AG08395 (cell line): ENCODE measurements at places on chromosomes 3 and 15.
A peak's percentile ranks its signal among the peaks of the same experiment; 100 is the strongest.

DNA sequence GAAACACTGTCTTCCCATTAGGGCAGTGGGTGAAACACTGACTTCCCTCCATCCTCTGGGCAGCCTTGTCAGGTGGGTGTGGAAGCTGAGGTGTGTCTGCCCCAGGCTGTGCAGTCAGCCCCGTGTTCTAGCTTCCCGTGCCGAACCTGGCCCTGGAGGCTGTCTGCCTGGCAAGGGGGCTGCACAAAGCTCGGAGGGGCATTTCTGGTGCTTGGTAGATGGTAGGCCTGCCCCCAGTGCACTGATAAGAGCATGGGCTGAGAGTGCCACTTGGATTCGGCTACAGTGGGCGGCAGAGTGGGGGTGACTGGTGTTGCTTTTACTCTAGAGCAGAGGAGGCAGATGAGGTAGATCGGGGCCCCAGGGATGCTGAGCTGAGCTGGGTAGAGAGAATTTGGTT is 21.3 kb downstream of the IGF1R start:
- no peak for DNase-seq

- no peak for DNase-seq
These were observed 40.0 kb downstream of the ASB7 start for GRCh38 chr15:100642213-100642949.

GRCh38 chr3:37825744-37826400 is 35.8 kb upstream of the CTDSPL start:
- DNase-seq, result no peak

GRCh38 chr3:152264378-152264777 is 4.4 kb upstream of the MBNL1 start:
- DNase-seq, result no peak

DNA sequence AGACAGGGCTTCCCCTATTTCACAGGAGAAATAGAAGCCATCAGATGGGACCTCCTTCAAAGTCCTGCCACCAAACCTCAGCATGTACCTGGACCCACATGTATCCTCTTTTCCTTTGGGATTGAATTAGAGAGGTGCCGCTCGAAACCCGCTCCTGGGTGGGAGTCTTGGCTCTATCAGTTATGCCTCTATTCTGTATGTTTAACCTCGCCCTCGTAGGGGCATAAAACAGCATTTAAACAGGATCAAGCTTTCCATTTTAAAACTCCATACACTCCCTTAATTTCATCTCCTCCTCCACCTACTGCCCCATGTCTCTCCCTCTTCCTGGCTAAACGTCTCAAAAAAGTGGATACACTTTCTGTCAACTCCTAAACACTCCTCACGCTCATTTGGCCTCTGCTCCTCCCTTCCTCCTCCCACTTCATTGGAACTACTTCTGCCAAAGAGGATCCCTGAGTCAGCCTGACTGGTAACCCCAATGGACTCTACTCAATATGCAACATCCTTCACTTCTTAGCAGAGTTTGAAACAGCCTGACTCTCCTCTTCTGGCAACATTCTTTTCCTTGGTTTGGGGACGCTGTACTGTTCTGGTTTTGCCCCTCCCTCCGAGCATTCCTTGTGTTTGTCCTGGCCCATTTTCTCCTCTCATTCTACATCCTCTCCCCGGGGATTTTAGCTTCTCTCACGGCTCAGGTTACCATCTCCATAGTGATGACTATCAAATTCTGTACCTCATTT is 23.0 kb upstream of the MUC20 start:
- DNase-seq, result peak; percentile 95

DNA sequence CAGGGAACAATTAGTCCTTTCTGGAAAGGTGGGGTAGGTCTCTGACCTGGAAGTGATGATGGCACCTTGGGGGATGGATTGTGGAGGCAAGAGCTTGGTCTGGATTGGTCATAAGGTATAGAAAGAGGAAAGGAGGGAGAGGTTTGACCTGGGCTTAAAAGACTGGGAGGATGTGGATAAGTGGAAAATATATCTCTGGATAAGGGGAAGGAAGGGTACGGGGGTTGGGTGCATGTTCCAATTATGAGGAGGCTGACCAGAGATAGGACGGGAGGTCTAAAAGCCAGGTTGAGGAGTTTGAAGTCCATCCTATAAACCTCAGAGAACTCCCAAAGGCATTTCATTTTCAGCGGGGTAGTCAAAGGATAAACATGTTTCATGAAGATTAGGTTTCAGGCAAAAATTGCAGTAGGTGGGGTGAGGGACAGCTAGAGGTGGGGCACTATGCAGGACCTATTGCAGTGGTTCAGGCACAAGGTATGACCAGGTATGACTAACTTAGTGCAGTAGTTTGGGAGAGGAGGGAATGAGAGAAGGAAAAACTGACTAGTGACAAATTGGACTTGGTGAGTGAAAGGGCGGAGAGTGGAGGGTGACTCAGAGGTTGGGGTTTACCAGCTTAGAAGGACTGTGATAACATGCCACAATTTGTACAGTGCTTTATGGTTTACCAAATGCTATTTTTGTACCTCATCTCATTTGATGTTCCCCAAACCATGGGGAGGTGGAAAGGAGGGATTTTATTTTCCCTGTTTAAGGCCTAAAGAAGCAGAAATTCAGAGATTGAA is 10.7 kb downstream of the PDE8A start:
- peak; percentile 81 for DNase-seq

DNA sequence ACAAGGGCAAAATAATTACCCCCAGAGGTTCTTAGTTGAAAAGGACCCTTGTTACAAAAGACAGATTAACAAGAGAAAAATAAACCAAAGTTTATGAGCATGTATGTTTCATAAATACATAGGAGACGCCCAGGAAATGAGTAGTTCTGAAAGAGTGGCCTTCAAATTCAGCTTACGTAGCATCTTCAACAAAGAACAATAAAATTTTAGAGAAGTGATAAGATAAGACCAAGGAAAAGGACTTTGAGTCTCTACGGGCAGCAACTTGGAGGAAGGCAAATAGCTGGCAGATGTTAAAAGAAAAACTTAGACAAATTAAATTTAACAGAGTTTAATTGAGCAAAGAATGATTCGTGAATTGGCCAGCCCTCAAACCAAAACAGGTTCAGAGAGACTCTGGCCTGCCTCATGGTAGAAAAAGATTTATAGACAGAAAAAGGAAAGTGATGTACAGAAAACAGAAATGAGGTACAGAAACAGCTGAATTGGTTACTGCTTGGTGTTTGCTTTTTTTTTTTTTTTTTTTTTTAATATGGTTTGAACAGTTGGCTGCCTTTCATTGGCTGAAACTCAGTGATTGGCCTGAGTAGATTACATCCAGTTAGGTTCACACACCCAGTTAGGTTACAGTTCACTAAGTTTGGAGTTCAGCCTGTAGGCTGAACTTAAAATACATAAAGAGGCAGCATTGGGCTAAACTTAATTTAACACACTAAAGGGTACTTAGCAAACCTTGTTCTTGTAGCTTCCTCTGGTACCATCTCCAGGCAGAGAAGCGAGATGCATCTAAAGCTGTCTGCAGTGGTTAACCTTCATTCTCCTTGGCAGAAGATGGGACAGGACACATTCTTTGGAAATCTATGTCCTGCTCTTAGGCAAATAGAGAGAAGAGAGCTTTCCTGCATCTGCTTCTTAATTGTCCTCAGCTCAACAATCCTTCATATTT is 23.2 kb downstream of the C2CD4B start:
- no peak for DNase-seq

GRCh38 chr3:65439641-65440284 is 599.0 kb downstream of the MAGI1 start:
- peak; percentile 80 for DNase-seq
